Activated CD8-positive, alpha-beta memory T cell treated with anti-CD3 and anti-CD28 coated beads for 1 hour (primary cell): ENCODE measurements at places on chromosomes 5 and 9.

GRCh38 chr5:59185757-59186385 is 603.0 kb downstream of the RAB3C start:
- DNase-seq: no peak

- no peak for DNase-seq
Measured at GRCh38 chr9:83423815-83424707, 114.1 kb downstream of the FRMD3 start.

- DNase-seq: no peak
Measured at GRCh38 chr5:14531668-14532067, 49.9 kb upstream of the OTULINL start.

GRCh38 chr9:13957089-13957488 is 356.9 kb downstream of the NFIB start:
- DNase-seq: no peak

DNA sequence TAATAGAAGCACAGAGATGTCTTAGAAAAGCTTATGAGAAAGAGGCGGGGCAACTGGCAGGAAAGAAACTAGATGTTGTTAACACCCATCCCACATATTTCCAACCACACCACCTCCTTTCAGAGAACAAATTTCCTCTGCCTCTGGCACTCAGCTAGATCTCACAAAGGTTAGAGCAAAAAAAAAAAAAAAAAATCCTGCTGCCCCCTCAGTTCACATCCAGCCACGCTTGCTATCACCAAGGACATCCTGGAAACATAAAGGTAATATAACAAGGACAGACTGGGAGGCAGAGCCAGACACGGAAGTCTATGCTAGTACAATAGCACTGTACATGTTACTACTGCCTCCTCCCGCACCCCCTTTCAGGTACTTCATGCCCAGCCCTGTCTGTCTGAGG is 238.0 kb upstream of the PTGER4 start:
- DNase-seq: no peak

DNA sequence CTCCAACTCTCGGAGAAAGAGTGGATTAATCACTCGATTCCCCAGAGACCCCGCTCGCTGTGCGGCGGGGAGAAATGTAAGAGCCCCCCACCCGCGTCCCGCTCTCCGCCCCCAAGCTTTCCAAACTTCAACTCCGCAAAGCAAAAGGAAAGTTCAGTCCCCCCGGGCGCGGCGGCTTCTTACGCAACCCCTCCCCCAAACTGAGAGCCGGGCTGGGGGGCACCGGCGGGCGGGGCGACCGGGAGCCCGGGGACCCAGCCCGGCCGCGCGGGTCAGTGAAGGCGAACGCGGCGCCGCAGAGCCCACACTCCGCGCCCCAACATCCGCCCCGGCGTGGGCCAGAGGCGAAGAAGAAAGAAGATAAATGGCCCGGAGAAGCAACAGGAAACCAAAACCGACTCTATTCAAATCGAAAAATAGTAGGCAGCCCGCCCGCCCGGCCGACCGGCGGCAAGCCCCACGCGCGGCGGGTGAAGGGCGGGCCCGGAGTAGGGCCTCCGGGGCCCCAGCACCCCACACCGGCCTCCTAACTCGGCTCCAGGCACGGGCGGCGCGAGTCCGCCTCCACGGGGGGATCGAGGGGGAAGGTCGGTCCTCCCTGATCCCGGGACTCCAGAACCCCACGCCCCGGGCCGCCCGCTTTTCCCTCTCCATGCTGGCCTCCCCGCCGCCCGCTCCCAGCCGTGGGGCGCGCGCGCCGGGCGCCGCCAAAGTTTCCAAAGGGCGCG is 720 bp downstream of the NOTCH1 start:
- DNase-seq: no peak

DNA sequence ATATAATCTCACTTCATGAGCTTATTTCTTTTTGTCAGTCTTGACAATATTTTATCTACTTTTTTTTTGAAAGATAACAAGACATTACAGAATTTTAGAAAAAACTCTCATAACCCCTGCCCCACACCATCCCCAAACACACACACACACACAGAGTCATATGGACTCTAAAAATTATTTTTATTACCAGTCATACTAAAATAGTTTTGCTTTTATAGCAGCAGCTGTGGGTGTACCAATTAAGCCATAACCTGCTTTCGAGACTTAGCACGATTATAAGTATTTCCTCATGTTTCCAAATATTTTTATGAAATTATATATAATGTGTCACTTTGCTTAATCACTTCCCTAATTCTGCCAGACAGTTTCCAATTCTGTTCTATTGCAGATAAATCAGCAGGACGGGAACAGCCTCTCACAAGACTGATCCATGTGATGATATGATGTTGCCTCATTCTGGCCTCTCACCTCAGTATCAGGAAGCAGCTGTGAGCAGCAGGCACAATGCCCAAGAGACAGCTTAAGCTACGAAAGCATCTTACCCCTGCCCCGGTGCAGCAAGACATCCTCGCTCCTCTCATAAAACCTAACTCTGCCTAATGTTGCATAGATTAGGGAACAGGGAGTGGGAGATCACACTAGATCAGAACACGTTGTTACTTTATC is 7.0 kb downstream of the PDCL start:
- DNase-seq: no peak

DNA sequence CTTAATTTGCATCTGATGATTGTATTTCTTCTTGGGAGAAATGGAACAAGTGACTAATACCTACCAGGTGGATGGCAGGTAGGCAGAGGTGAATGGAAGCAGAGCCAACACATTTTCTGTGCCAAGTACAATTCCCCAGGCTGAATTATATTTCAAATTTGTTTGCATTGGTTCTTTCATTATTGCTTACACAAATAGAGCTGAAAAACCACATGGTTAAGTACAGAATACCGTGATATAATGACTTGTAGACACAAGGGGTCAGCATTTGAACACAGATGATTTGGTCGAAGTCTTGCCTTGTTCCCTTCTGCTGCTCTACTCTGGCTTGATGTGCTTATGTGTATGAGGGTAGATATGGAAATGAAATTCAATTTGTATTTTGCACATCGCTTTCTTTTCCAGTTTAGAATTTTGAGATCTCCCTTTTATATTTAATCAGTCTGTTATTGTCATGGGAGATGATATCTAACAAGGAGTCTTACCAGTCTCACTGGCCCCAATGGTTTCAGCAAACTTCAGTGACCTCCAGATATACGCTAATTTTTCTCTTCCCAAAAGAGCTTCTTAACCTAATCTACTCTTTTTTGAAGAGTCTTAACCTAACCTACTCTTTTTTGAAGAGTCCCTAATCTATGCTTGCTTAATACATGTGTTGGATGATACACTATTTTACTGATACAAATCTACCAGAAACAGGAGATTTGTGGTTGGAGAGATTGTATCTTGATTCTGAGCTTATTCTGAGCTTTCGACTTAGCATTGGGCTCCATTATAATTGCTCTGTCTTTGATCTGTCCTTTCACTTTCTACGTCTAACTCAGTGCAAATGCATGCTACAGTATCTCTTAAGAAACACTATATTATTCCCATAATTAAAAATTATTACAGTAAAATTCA is 88.1 kb downstream of the PCSK1 start:
- DNase-seq: no peak

GRCh38 chr5:35856765-35857351 is at the start of gene IL7R:
Gene IL7R, plus strand, starts transcription at chr5:35856891. Its CDS starts 87 bp downstream, at chr5:35856978.
- no peak for DNase-seq

- DNase-seq: no peak
Measured at GRCh38 chr5:165334201-165334600, 1828.8 kb downstream of the MAT2B start.

DNA sequence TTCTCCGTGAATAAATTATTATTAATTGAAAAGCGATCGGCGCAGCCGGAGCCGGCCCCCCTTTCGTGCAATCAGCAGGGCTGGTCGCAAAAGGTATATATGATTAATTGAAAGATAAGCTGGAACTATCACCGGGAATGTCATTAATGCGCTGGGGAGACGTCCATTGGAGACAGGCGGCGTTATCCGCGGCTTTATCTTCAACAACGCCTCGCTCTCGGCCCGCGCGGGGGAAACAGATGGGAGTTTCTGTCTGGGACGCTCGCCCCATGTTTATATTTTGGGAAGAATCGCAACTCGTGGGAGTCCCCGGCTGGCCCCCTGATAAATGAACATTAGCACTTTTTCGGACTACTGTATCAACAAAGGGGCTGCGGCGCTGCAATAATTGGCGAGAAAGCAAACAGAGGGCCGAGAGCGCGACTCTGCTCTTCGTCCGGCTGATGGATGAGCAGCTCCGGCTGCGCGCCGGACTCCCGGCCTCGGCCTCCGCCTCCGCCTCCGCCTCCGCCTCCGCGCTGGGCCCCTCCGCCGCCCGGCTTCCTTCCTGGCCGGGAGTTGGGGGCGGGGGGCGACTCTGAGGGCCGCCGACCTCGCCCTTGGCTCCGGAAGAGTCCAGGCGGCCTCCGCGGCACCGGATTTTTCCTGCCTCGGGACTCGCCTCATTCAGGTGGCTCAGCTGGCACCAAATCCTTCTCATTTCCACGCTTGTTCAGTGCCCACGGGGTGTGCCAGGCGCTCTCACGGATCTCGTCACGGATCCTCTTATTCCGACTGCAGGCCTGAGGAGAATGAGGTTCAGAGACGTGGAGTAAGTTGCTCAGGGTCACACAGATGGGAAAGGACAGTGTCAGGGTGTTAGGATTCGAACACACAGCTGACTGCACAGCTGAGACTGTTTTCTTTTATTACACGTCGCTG is 3.6 kb upstream of the NKX2-5 start:
- DNase-seq: no peak

GRCh38 chr5:19802686-19803085 is 185.3 kb downstream of the CDH18 start:
- DNase-seq: no peak

DNA sequence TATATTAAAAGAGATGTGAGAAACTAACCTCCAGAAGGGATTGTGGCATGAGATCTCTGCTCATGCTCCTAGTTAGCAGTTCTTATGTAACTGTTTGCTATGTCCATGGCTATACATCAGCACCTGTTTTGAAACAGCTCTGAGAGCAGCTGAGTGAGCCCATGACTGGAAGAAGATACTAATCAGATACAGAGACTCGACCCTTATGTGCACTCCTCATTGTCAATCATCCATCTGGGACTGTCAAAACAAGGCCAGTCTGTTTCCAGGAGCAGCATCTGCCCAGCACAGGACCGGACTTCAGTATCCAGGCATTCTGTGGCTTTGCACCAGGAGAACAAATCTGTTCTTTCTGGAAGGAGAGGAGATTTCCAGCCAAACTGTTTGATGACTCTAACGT is 77.7 kb downstream of the EFNA5 start:
- DNase-seq: no peak

GRCh38 chr5:38341641-38342040 is 83.3 kb downstream of the EGFLAM start:
- no peak for DNase-seq

GRCh38 chr9:133726401-133727276 is 11.5 kb downstream of the SARDH start:
- DNase-seq: peak; percentile 34

DNA sequence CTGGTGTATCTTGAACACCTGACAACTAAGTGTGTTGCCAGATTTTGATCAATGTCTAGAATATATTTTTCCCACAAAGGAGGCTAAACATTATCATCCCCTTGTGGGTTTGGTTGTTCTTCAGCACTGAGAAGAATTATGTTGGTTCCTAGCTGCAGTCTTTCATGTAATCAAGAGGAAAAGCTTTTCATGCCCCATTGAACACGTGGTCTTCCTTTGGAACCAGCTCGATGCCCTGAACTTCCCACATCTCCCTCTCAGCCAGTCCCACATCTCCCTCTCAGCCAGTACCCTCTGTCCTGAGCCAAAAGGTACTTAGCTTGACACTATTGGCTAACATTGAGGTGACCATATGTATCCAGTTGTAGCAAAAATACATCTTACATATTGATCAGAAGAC is 36.7 kb upstream of the ZSWIM6 start:
- DNase-seq: no peak

DNA sequence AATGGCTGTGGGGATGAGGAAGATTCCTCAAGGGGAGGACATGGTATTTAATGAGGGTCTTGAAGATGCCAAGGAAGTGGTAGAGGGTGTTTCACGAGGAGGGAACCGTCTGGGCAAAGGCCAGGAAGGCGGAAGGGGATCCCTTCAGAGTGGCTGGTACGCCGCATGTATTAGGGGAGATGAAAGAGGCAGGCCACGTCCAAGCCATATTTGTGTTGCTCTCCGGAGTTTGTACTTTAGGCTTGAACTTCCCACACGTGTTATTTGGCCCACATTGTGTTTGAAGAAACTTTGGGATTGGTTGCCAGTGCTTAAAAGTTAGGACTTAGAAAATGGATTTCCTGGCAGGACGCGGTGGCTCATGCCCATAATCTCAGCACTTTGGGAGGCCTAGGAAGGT is 1.2 kb downstream of the FXN start:
- no peak for DNase-seq

DNA sequence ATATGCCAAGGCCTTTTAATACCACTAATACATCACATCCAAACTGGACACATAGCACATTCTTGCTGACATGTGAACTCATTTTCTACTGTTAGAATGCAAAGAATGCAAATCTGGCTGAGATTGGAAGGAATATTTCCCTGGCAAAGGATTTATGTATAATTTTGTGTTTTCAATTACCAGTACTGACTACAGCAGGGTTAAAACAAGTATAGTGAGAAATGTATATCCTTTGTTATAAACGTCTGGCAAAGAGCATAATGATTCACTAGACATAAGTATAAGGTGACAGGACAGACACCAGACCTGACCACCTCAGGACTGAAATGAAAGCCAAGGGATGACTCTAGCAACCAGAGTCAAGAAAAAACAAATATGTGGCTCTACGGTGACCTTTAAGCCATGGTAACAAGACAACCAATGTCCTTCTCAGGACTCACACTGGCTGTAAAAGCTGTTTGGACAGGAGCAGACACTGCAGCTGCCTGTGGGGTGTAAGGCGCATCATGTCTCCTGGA is 95.0 kb downstream of the MRPS27 start:
- no peak for DNase-seq

GRCh38 chr5:152551061-152551460 is 146.0 kb upstream of the NMUR2 start:
- DNase-seq: no peak

DNA sequence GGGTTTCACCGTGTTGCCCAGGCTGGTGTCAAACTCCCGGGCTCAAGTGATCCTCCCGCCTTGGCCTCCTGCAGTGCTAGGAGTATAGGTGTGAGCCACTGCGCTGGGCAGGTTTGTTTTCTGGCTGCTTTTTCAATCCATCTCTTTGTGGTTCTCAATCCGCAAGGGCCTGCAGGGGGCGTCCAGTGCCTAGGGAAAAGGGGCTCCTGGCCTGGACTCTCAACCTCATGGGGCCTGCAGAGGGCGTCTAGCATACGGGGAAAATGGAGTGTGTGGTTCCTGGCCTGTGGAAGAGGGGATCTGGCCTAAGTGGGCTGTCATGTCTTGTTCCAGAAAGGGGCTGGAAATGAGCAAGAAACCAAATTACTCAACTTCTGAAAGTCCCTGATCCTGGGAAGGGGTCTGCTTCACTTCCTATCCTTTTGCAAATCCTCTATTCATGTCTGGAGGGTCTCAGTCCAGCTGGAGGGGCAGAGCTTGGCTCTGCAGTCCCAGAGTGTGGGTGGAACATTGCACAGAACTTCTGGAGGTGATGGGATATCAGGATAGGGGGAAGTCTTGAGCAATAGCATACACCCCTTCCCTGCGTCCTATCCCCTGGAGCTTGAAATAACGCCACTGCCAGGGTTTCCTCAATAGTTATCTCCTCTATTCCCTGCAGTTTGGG is 12.7 kb upstream of the CCL27 start:
- DNase-seq: peak; percentile 40
